ENCODE measurements at places on chromosomes 3 and 15.
A peak's percentile ranks its signal among the peaks of the same experiment; 100 is the strongest.

GRCh38 chr15:79561982-79562381, 129.8 kb downstream of the MINAR1 start:
- DNase-seq = no peak

DNA sequence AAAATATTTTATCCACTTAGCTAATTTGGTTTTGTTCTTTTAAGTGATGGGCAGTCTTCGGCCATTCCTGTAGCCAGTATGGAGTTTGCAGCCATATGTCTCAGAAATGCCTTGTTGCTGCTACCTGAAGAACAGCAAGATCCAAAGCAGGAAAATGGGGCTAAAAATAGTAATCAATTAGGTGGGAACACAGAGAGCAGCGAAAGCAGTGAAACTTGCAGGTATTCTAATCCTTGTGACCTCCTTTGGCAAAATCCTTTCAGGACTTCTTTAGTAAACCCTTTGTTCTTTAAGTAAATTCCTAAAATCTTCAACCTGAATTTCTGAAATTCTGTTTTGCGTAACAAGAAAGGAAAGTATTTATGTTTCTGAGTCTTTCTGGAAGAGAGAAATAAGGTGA, 49.8 kb downstream of the CNOT10 start:
- no peak for DNase-seq

- DNase-seq = no peak
These were observed 71.6 kb upstream of the ZNF280D start for GRCh38 chr15:56804938-56805337.

DNA sequence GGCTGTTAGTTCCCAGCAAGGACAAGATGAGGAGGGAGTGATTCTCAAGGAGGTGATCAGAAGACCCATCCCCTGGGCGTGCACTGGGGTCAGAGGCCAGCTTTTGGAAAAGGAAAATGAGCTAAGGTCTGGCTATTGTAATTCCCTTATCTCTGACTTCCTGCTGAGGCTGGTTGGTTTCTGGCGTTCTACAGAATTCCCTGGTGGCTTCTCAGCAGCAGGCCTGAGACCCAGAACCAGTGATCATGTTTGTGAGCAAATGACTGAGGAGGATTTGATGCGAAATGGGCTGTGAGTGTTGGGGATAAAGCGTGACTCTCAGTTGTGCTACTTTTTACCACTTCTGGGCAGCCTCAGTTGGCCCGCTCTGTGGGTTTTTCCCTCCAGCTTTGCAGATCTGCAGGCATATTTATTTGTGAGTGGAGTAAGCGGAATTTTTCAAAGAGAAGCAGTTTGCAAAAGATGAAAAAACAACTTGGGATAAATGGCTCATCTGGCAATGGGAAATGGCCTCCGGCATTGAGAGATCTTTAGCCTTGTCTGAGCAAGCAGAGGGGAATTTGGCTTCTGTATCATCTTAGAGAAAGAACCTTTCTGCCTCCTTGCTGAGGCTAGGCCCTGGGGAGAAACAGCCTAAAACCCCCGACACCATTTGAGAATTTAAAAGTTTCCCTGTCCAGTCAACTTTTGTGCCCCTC, 102.7 kb downstream of the SLCO3A1 start:
- DNase-seq = peak; percentile 35

DNA sequence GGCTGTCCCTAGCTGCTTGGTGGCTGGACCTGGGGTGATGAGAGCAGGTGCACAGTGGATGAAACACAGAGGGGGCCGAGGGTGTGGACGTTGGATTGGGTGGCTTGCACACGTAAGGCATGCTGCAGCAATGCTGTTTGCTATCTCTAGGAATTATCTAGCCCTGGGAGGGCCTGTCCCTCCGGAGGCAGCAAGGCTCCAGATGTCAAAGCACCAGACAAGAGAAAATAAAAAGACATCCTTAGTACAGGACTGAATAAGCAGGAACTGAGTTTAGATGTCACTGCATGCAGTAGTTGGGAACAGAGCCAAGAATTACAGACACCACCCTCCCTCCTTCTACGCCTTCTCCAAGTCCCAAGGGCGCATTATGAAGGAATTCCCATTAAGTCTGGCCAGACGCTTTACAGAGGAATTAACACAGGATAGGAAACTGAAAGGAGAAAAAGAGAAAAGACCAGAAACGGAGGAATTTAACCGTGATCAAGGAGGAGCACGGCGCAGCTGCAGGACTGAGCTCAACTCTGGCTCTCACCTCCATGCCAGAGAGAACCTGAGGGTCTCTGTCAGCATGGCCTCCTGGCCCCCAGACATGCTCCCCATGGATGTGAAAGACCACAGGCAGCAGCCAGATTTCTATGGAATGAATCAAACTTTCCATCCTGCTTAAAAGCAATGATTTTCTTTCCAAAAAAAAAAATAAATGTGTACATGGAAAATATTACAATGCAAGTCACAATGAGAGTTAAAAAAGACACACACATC, 13.8 kb downstream of the ATP10A start:
- DNase-seq = peak; percentile 79

DNA sequence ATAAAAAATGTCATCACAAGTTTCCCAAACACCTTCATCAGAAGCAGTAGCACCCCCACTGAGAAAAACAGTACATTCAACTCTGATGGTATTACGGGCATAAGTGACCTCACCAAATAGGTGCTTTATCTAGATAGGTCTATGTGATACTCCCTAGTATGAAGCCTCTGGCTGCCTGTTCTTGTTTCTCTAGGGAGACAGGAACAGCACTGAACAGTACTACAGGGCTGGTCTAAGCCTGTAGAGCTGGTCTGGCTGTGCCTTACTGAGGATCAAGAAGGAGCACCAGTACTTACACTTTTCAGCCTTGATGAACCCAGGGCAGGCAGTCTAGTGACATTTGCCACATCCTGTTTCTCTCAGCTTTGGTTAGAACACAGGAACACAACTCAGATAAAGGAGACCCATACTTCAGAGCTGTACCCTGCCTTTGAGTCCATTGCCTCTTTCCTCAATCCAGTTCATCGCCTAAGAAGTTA, 35.9 kb downstream of the OXNAD1 start:
- no peak for DNase-seq

DNA sequence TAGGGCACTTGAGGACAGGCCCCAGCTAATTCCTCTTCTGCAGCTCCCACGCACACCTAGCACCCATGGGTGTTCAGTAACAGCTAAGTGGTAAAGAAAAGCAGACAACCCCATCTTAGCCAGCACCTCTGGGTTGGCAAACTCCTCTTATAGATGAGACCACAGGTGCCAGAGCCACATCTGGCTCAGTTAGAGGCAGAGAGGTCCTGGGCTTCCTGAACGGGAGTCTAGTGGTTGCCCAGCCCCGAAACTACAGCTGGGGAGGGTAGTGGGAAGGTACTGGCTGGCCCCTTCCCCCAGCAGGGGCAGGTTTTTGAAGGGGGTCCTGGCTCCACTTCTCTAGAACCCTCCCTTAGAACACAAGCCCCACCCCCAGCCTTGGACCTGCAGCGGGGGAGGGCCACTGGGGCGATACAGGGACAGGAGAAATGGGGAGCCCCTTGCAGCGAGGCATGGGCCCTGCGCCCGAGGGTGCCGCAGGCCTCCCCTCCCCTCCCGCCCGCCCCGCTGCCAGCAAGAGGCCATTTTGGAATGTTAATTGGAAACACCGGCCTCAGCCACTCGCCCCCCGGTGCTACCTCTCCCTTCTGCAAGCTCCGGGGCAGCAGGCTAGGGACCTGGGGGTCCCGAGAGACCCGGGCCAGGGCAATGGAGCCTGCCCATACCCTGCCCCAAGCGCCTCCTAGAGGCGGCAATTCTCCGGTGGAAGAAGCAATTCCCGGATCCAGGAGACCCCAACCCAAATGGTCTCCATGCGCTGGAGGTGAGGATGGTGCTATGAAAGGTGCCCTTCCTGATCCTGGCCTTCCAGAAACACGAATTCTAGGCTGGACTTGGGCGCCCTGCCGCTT, 1.5 kb downstream of the DUSP7 start:
- DNase-seq = no peak

DNA sequence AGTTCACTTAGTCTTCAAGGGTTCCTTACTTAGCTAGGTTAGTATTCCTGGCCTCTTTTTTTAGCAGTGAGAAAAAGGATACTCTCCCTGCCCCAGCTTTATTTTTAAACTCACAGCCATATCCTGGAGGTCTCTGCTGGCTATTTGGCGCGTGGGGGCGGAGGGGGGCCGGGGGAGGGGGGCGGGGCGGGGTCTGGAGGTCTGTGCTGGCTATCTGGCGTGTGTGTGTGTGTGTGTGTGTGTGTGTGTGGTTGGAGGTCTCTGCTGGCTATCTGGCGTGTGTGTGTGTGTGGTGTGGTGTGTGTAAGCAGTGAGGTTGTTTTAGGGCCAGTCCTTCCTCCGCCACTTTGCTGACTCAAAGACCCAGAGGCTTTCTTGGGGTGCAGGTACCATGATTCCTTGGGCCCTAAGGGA, 579 bp upstream of the PLAAT1 start:
- DNase-seq = peak; percentile 7

GRCh38 chr3:155232605-155233004, 60.9 kb downstream of the STRIT1 start:
- DNase-seq = peak; percentile 69

- peak; percentile 21 for DNase-seq
These were observed 228.0 kb downstream of the XXYLT1 start for GRCh38 chr3:195042743-195043606.

GRCh38 chr15:28900041-28900891, 14.5 kb downstream of the APBA2 start:
- no peak for DNase-seq

DNA sequence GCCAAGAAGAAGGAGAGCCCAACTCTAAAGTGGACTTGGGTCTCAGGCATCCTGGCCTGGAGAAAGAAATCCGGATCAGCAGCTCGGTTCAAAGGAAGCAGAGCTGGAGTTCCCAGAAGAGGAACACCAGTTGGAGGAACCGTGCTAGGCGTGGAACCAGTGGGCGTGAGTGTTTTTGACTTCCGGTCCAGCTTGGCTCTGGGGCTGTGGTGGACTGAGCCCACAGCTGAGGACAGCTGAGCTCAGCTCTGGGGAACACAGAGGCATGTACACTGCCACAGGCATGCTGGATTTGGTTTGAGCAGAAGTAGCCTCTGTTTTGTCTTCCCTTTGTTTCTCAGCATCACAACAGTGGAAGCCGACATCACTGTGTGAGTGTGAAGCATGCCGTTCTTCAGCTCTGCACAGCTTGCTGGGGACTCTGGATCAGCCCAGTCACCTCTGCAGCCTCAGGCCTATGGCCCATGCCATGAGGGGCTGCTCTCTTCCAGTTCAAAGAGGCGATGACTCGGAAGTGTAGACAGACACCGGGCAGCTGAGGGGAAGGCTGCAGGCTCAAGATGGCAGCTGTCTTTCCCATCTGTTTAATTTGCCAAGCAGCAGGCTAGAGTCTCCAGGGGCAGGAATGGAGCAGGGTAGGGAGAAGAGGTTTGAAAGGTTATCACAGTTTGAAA, 185.8 kb upstream of the UBE3A start:
- no peak for DNase-seq

GRCh38 chr3:134918441-134918840, 123.4 kb downstream of the EPHB1 start:
- DNase-seq = no peak

DNA sequence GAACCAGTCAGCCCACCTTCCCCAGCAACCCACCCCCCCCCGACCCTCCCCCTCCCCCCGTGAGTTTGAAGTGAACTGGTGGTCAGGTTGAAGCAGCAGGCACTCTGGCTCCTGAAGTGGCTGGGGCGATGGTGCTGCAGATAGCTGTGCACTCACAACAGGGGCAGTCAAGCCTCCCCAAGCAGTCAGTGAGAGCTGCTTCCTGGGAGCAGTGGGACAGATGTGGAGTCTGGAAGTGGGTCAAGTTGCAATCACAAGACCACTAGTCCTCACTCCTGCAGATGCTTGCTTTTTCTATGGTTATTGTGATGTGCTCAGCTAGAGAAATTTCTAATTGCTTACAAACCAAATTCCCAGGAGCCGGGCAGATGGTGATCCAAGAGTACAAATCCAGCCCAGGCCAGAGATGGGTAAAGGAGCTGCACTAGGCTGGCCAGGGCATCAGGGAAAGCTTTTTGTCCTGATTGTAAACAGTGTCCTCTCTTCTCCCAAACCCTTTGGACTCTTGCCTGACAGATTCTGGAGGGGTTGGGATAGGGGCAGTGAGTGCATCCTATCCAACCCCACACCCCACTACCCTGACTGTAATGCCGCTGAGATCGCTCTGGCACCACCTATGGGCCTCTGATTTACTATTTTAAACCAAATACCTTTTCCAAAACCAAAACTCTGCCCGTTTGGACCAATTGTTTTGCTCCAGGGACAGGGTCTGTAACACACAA, 9.8 kb upstream of the CLPX start:
- DNase-seq = no peak

GRCh38 chr15:90938261-90938660, 3.2 kb downstream of the UNC45A start:
- no peak for DNase-seq

- DNase-seq = no peak
These were observed 164.9 kb upstream of the ADAMTS9 start for GRCh38 chr3:64852738-64853137.

DNA sequence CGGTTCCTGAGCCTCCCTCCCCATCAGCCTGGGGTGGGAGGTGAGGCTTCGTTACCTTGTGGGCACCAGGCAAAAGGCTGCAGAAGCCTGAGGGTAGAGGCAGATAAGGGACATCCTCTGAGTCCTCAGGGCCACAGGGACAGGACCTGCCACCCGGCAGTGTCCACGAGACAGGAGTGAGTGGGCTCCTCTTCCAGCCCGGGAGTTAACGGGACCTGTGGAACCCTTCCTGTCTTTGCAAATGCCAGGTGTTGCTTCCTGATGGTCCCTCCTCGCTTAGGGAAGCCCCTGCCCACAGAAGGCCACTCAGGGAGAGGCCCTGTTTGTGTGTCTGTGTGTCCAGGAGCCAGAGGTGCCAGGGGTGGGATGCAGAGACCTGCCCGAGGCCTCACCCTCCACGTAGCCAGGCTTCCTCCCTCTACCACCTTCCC, 111.1 kb upstream of the ALDH1A3 start:
- no peak for DNase-seq

DNA sequence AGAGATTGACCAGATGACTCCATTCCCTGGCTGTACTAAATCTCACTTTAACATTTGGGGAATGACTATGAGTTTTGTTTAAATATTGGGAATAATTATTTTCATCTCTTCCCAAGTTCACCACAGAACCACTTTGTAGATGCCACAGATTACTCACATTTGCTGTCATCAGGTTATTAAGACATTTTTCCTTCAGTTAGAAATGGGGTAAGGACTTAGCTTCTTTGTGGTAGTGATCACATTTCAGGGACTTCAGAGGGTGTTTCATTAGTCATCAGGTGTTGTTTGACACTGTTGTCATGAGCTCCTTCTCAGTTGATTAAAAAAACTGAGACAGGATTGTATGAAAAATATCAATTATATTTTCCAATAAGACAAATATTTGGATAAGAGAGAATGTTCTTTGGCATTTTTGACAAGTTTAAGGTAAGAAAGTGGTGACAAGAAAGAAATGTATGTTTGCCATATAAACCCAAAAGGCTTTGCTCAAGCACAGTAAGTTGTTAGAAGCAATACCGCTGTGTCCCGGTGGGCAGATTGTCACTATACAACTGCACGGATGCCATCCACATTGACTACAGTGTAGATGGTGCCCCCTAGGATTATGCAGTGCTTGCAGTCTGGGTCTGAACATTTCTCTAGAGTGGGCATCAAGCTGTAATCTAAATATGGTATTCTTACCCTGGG, 22.3 kb downstream of the FBXL2 start:
- no peak for DNase-seq

- peak; percentile 37 for DNase-seq
These were observed 84.1 kb downstream of the CCNL1 start for GRCh38 chr3:157075693-157076420.
